ENCODE measurements at places on chromosomes 3 and 15. TPM values are rescaled to one million over a fixed set of nuclear protein-coding genes. Genes with fewer than 3 reads are reported as not detected.

- no peak for DNase-seq
Measured at GRCh38 chr3:23856286-23856685, 50.5 kb downstream of the UBE2E1 start.

DNA sequence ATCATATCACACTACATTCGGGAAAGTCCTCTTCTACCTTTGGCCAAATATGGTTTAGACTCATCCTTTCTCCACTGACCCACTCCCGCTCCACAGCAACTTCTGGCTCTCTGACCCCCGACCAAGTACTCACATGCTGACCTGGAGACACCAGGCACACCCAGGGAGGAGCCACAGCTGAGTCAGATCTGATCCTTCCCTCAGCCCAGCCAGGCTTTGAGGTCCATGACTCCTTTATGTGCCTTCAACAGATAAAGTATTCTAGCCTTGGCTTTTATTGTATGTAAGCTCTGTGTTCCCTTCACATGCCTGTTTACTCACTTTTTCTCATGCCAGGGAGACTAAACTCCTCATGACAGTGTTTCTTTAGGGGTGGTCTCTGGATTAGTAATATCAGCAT lies 166.9 kb upstream of the UMPS start:
- no peak for DNase-seq

- no peak for DNase-seq
Measured at GRCh38 chr3:163745204-163745603, 1333.1 kb downstream of the SI start.

APBA2 gene
- polyA plus RNA-seq = 1.8 TPM

LRRK1 gene
- 4.0 TPM for polyA plus RNA-seq

Data from aorta (tissue), 5 donors.